Motor neuron (in vitro differentiated cells): ENCODE measurements at places on chromosomes 6 and 20.
A peak's percentile ranks its signal among the peaks of the same experiment; 100 is the strongest.

GRCh38 chr6:128129679-128130078 is 228.8 kb upstream of the THEMIS start:
- no peak for ATAC-seq

- ATAC-seq: no peak
These were observed 70.7 kb upstream of the TAB2 start for GRCh38 chr6:149246691-149247384.

DNA sequence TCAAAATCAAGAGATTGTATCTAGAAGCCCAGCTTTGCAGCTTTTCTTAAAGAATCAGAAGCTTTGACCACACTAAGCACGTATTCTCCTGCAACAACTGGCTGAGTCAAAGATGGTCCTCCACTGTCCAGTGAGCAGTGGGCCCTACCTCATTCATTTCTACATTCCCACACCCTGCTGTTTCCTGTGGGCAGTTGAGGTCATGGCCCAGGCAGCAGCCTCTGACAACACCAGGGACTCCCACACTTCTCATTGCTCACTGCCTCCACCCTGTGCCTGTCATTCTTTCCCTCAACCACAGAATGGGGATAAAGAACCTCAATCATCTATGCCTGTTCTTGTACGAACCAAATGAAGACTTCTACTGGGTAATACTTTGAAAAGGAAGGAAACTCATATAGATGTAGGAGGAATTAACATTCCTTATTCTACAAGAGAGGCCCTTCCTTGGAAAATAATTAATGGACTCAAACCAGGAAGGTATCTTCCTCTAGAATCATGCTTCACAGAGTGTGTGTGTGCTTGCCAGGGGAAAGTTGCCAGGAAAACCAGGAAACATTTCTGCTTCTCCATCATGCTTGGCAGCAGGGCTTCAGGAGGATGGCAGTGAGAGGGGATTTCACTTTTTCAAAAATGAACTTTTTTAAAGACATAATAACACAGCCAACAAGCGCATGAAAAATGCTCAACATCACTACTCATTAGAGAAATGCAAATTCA is 191.7 kb upstream of the RIN2 start:
- ATAC-seq: no peak

DNA sequence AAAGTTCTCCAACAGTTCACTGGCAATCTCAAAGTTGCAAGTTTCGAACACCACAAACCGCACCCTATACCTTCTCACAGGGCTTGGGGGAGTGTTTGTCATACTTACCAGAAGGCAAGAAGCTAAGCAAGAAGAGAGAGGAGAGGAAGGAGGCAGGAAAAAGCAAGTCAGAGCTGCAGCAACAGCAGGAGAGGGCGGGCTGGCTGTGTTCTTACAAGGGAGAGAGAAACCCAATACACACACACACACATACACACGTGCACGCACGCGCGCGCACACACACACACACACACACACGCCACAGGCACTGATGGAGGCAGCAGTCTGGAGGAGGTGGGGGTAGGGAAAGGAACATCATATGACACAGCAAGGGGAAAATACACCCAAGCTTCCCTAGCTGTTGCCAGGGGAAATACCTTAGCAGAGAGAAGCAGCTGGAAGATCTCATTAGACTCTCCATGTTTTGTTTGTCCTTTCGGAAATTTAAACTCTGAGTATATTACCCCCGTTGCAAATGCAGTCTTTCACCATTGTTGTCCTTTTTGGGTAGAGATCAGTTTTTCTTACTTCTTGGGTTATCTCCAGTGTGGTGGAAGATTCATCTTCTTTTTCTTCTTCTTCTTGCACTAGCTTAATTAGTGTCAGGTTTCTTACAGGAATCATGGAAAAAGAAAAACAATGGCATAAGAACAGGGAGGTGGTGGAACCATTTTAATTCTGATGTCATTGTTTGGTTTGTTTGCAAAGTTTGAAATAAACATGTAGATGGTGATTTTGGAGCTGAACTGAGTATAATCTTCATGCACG is at the start of gene TXLNB:
Gene TXLNB (minus strand): TSS at position 186 of the 807 bp plus-strand sequence. CDS start 3,099 bp downstream, outside the sequence.
- peak; percentile 89 for ATAC-seq

- no peak for ATAC-seq
These were observed 51.9 kb downstream of the FAM120B start for GRCh38 chr6:170358496-170358895.

DNA sequence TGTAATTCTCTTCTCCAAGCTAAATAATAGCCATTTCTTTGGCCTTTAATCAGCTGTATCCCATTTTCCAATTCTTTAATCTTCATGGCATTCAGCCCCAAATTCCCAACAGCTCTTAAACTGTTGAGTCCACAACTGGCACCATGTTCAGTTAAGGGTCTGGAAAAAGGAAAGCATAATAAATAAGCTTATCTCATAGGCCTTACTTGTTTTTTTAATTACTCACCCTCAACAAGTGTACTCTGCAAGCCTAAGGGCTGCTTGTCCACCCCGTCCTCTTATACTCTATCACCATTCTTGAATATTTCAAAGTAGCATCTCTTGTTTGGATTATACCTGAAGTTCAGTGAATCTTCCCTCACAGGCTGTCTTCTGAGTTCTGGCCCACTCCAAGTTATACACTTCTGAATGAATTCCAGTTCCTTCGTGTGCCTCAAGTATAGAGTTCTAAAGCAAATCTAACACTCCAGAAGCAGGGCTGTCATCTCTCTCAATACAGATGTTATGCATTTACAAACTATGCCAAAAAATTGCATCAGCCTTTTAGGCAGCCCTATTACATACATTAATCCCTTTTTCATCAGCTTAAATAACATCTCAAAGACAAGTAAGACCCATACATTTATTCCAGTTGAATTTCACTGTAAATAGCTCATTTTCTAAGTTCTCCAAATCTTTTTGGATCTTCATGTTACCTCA is 98.7 kb downstream of the COL21A1 start:
- no peak for ATAC-seq

- ATAC-seq: no peak
These were observed 26.7 kb downstream of the AKAP7 start for GRCh38 chr6:131161987-131162386.

GRCh38 chr20:37295595-37295994 is 6.1 kb downstream of the MANBAL start:
- ATAC-seq: peak; percentile 56

DNA sequence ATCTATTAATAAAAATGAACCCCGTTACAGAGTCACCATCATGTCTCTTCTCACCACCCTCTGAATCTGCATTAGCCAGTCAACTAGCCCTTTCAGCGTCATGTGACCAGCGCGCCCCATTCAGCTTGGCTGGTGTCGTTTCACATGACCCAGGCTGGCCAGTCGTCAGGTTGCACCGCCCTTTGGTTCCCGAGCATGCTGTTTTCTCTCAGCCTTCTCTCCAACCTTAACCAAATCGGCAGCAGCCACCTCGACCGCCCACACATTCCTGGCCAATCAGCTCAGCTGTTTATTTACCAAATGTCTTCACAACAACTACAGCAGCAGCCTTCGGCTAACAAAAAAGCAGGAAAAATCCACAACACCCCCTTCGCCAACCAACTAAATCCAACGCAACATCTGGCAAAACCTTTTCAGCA is 5.6 kb downstream of the SRSF3 start:
- ATAC-seq: peak; percentile 43

DNA sequence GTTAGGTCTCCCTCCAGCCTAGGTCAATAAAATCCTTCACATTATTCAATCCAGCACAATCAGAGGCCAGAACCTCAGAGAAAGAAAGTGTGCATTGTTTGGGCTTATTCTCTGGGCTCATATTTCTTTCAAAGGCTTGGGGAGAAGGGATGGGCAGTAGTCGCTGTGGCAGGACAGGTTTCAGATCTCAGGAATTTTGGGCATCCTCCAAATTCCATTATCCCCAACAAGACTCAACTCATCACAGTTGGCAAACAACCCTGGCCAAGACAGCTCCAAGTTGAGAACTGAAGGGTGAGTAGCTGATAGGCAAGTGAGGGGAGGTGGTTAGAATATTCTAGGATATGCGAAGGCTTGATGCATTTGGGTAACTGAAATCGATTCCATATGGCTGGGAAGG is 27.2 kb upstream of the CHD6 start:
- no peak for ATAC-seq

DNA sequence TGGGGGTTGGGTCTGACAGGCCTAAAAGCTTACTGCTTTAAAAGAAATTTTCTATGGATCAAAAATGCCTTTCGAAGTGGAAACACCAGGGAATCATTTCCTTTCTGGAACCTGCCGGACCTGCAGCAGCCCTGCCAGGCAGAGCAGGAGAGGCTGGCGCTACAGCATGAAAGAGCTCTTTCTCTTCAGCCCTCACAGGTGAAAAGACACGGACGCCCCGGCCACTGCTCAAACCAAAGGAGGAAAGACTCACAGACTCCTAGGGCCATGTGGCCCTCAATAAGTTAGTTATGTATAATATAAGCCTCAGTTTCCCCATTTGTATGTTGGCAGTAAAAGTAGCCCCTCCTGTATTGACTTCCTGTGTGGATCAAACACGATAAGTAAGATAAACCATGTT is 8.3 kb downstream of the SCML4 start:
- no peak for ATAC-seq

GRCh38 chr20:62896526-62896925 is 29.8 kb downstream of the DIDO1 start:
- ATAC-seq: no peak

GRCh38 chr6:53347921-53348370 is 804 bp downstream of the ELOVL5 start:
- peak; percentile 44 for ATAC-seq

- peak; percentile 15 for ATAC-seq
These were observed 41.3 kb downstream of the DSTN start for GRCh38 chr20:17611290-17611539.

DNA sequence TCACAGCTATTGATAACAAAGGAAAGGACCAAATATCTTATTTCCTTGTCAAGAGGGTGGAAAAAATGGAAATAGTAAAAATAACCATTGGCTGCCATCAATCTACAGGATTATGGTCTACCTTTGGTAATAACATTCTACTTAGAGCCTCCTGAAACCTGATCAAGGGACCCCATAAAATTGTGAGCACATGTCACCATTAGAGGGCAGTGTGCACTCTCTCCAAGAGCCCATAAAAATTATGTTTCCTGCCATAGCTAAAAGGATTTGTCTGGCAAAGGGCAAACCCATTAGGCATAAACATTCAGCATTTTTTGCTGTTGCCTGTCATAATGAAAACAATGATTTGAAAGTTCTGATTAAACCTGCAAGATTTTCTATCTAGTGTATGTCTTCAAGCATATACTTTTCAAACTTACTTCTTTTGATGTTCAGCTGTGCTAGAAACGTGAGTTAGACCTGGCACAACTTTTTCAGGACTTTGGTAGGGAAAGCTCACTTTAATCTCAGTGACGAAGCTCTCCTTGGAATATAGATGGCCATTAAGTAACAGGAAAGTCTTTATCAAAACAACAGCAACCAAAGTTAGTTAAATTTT is 120.7 kb upstream of the ZFP64 start:
- ATAC-seq: peak; percentile 31

DNA sequence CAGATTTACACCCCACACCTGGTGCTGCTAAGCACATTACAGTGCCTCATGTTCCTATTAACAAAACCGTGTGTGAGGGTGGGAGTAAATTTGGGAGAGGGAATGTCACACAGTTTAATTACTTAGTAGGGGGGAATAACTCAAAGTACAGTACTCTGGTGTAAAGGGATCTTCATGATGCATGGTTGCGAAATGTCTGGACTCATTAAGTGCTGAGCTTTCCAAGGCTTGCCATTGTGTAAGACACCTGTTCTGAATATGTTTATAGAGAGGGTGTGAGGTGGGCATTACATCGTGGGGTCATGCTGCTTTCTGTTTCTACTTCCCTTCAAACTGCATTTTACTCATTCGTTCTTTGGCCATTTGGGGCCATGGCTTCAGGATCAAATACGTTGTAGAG is 181.2 kb downstream of the ADGRG6 start:
- ATAC-seq: no peak

GRCh38 chr6:43893073-43893472 is 123.1 kb downstream of the VEGFA start:
- ATAC-seq: no peak

- no peak for ATAC-seq
These were observed 220.7 kb downstream of the ZFAND3 start for GRCh38 chr6:38040254-38040653.

GRCh38 chr20:16846006-16846405 is 97.8 kb downstream of the OTOR start:
- ATAC-seq: no peak

DNA sequence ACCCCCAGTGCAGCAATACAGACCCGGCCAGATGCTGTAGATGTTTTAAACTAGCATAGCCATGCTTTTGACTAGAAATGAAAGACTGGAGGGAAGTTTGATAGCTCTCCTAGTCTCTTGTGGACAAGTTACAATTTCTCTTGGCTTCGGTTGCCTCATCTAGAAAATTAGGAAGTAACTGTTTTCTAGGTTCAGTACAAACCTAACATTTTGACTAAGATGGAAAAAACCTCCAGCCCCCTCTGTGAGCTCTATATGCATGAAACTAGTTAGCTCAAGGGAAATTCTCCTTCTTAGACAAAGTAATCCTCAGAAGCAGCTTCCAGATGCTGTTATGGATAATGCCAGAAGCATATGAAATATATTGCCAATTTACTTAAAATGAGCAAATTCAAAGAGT is 86.6 kb downstream of the RNF144B start:
- ATAC-seq: no peak

- ATAC-seq: peak; percentile 12
These were observed 14.8 kb downstream of the PEDS1 start for GRCh38 chr20:50138479-50139393.

- ATAC-seq: no peak
These were observed 23.7 kb downstream of the PEX7 start for GRCh38 chr6:136846046-136846445.

DNA sequence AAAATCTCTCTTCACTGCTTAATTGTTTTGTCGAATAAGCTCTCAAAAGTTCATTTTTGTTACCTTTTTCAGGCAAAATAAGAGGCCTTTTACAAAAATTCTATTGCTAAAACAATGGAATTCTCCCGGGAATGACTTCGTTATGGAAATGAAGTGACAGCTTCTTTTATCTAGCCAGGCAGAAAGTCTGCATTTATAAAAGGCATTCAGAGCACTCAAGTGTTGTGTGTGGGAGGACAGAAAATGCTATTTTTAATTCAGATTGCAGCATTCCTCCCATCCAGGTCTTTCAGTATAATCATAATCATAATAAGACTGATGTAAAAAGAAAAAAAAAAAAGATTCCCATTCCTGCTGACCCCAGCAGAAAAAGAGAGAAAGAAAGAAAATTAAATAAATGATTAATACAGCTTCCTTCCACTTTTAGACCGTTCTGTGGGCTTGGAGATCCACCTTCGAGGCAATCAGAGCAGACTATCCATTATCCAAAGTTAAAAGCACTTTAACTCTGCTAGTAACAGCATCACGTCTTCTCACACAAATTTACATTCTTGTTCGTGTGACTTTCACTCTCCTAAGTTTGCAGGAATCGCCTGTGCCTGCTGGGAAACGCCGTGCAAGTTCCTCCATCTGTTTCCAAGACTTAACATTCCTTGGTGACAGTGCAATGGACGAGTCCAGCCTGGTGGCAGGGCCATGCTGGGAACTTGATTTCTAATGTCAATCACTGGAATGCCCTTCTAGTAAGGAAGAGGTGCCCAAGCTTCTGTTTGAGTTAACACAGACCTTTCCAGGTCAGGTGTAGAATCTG is 258.8 kb downstream of the GMPR start:
- ATAC-seq: peak; percentile 40
